NCI-H1105 (cell line): ENCODE measurements at places on chromosomes 2 and 18.

GRCh38 chr2:239370876-239371725 lies 29.7 kb downstream of the HDAC4 start:
- no peak for DNase-seq

DNA sequence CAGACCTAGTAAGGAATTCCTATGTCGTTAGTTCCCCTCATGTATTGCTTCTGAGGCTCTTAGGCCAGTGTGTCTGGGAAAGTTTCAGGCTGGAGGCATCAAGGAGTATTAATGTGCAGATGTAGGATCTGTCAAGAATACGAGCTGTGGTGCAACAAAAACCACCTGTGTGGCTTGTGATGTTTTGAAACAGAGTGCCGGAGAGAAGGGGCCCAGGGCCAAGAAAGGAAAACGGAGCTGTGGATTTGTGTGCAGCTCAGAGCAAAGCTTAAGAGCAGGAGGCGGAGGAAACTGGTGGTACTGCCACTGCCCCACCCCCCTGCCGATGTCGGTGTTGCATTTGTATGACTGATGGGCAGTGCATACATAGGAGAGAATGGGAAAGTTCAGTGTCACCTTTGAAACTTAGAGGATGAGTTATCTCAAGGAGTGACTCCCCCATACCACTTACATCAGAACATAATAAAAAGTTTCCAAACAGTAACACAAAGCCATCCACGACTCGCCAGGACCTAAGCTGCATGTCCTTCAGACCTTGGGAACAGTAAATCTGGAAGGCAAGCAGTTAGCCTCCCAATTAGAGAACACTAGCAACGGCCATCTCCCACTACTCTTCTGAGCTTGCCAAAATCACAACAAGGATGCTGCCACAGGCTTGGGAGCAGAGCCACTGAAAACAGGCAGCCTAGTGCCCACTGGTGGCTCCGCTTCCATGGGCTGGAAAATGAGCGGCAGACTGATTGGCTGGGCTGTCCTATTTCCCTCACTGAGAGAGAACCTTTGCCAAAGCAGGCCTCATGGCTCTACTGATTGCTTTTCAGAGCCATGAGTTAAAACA lies 152.7 kb upstream of the NT5C1B start:
- no peak for DNase-seq

DNA sequence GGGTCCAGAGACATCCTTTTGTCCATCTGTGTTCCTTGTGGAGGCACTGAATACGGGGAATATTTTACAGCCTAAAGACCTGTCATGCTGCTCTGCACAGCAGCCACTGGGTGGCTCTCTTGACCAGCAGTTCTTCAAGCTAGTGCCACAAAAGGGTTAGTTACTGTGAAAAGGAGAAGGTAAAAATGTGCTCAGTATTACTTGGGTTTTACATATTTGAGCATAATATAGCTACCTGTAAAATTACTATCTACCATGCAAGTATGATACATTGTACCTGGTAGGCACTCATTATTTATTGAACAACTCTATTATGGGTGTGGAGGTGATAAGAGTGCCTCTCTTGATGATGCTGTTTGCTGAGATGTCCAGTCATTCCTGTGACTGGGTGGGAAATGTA lies 23.6 kb downstream of the FZD5 start:
- peak; percentile 32 for DNase-seq

GRCh38 chr2:45812011-45812500 lies 160.6 kb downstream of the PRKCE start:
- DNase-seq, result no peak

GRCh38 chr2:215799194-215799593 lies 214.2 kb downstream of the MREG start:
- no peak for DNase-seq

DNA sequence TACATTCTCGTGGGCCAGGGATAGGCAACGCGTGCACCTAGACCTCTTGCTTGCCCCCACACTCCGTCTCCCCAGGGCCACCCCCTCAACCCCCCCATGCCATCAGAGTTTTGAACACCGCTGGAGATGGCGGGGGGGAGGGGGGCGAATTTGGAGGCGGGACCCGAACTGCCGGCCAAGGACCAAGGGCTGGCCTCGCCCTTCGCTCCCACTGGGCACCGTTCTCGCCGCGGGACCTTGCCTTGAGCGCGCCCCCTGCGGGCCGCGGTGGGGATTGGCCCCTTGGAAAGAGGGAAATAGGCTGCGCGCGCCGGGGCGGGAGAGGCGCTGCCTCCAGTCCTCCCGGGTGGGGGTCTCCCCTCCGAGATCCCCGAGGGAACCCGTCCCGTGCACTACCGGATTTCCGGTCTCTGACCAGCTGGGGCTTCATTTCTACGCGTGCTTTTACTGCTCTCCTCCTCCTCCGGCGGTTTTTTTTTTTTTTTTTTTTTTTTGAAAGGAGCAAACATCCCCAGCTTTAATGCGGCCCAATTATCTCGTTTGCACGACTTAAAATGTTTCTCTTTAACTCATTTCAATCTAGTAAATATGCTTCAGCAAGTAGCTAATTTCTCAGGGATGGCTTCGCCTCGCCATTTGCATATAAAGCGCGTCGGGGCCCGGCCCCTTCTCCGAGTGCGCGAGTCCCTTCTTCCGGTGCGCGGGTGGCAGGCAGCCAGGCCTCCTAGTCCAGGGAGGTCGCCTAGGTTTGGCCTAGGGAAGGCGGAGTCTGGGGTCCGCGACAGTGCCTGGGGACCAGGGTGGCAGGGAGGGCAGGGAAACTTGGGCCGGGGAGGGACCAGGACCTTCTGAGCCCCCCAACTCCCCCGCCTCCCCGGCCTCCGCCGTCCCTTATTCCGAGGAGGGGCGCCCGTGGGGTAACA lies 10.0 kb upstream of the GBX2 start:
- peak; percentile 34 for DNase-seq

- no peak for DNase-seq
Measured at GRCh38 chr2:108536133-108536780, 2.0 kb downstream of the LIMS1 start.

GRCh38 chr2:127176371-127177311 lies 43.5 kb downstream of the CYP27C1 start:
- DNase-seq, result no peak

- no peak for DNase-seq
Measured at GRCh38 chr2:26324903-26325302, 21.0 kb upstream of the SELENOI start.

- DNase-seq, result no peak
Measured at GRCh38 chr2:100070078-100070477, 72.3 kb downstream of the AFF3 start.

DNA sequence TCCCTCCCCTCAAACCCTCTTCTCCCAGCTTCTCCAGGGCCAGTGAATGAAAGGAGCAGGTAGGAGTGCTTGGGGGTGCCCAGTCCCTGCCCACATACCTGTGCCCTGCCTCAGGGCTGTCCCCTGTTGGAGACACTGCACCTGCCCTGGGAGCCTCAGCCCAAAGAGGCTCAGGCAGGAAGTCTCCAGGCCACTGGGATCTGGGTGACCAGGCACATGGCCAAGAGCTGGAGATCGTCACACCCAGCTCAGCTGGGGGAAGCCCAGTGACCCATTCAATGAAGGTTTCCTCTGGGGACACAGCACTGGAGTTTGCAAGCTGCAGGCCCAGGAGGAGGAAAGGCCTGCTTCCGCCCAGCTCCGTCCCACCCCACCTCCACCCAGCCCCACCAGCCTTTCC lies 156.4 kb downstream of the ZFP36L2 start:
- no peak for DNase-seq

- DNase-seq, result no peak
Measured at GRCh38 chr2:6820903-6821584, 44.7 kb downstream of the CMPK2 start.

- DNase-seq, result no peak
Measured at GRCh38 chr2:46828491-46829230, 86.9 kb downstream of the MCFD2 start.

DNA sequence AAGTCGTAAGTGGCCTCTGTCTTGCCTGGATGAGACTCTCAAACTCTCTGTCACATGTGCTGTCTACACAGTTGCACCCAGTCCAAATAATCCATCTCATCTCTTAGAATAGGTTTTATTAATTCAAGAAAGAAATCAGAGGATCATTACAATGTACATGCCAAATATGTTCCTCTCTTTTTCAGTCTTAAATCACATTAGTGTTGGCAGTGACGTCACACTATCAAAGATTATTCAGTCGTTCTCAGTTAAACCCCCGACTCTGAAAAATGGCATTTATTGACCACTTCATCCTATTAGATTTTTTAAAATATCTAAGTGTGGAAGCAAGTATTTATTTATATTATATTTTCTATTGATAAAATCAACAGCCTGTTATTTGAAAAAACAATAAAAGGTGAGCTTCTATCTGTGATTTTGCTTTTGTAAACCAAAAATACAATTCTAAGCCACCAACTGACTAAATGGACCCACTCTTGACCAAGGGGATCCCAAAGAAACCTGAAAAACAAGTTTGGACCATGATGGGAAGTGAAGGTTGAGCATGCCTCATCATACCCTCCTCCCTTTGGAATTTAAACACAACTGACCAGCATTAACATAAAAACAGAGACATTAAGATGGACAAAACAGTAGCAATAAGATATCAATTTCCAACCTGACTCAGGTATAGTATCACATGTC lies 1894.4 kb upstream of the LRRTM1 start:
- DNase-seq, result no peak

DNA sequence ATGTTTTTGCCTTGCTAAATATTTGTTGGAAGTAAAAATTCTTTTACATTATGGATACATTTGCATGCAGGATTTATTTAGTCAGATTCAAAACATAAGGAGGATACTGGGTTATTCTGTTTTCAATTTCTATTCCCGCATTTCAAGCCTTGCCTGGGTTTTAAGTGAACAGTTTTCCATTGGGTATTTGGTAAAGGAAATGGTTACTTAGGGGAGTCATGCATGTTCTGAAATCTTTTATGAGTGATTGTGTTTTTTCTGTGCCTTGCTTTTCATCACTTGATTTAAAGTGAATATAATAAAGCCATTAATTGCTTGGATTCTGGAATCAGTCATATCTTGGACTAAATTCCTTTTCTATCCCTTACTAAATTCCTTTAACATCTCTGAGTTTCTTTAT lies 12.0 kb upstream of the SP9 start:
- no peak for DNase-seq

DNA sequence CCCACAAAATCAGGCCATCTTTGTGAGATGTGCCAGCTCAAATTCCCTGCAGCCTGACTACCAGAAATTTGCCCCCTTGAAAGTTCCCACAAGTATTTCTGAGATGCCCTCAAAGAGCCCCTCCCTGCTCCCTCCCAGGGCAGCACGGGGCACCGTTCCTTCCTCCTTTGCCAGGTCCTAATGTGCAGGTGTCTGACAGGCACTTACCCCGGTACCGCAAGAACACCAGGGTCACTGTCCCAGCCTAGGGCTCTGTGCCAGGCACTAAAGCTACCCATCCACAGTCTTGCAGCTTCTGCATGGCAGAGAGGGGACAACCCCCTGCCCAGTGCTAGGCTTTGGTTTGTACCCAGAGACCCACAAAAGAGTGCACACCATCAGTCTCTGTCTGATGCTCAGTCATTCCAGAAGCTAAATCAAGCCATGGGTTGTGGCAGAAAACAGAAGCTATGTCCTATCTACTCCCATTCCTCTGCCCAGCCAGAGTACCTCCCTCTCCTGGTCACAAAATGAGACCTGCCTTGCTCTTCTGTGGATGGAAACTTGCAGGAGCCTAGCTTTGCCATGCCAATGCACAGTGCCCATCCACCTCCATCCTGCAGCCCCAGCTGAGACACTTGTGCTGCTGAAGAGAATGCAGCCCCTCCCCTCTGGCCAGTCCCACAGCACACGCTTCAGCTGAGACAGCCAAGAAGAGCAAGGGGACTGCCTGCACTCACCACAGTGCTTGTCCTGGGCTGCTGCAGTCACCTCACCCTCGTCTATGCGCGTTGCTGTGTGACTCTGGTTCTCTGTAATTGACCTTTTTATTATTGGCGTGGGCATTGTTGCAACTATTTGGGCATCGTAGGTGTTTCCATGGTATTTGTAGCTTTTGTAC lies 48.7 kb downstream of the INPP5D start:
- no peak for DNase-seq
